ENCODE measurements at places on chromosomes 12 and 14. TPM values are rescaled to one million over a fixed set of nuclear protein-coding genes. Genes with fewer than 3 reads are reported as not detected.

OR4N5 gene
- not detected for total RNA-seq

KRT80 gene
- total RNA-seq = not detected

BAZ1A gene
- 50.4 TPM for total RNA-seq

TAS2R43 gene
- 1.9 TPM for total RNA-seq

TAS2R30 gene
- 2.0 TPM for total RNA-seq

NGB gene
- total RNA-seq = not detected

TSPAN19 gene
- not detected for total RNA-seq

PRKCH gene
- 244 TPM for total RNA-seq

GCH1 gene
- 54.8 TPM for total RNA-seq

KRT72 gene
- 13.0 TPM for total RNA-seq

MIS18BP1 gene
- 90.6 TPM for total RNA-seq

DNAH10 gene
- total RNA-seq = 0.17 TPM

LHX5 gene
- total RNA-seq = not detected

TAS2R9 gene
- total RNA-seq = not detected

PTPN6 gene
- 346 TPM for total RNA-seq

NPFF gene
- total RNA-seq = not detected

GRIN2B gene
- not detected for total RNA-seq

TGFB3 gene
- 1.5 TPM for total RNA-seq

Data from activated CD4-positive, alpha-beta T cell treated with anti-CD3 and anti-CD28 coated beads, Interleukin-2, amount 10 ng/mL, durations not matched to agents 7 days and 5 days (primary cell).